ENCODE measurements at places on chromosomes 4 and X. TPM values are rescaled to one million over a fixed set of nuclear protein-coding genes. Genes with fewer than 3 reads are reported as not detected.

Gene DYNLT3
- total RNA-seq = 50.9 TPM

Gene OGT
- 48.3 TPM for total RNA-seq

Gene STAP1
- not detected for total RNA-seq

Gene GPC3
- not detected for total RNA-seq

Gene LRCH2
- not detected for total RNA-seq

Gene NOX1
- not detected for total RNA-seq

All from LHCN-M2 (cell line).